ENCODE measurements at places on chromosomes 5 and 9. TPM values are rescaled to one million over a fixed set of nuclear protein-coding genes. Genes with fewer than 3 reads are reported as not detected.

Gene CDH9
- not detected for polyA plus RNA-seq

Gene OTP
- not detected for polyA plus RNA-seq

Gene ECSCR
- polyA plus RNA-seq: 51.4 TPM

Gene MELK
- polyA plus RNA-seq: 0.44 TPM

Gene INSYN2B
- polyA plus RNA-seq: 0.05 TPM

Gene SLC6A3
- 0.77 TPM for polyA plus RNA-seq

Gene PCDHGB3
- 1.4 TPM for polyA plus RNA-seq

Gene FGD3
- polyA plus RNA-seq: 5.8 TPM

Gene CEL
- polyA plus RNA-seq: 1.4 TPM

Gene FAM221B
- polyA plus RNA-seq: not detected

Gene STC2
- 8.9 TPM for polyA plus RNA-seq

Gene CCDC107
- polyA plus RNA-seq: 71.5 TPM

Gene C9orf153
- not detected for polyA plus RNA-seq

Gene LOX
- 15.0 TPM for polyA plus RNA-seq

Gene SOX30
- polyA plus RNA-seq: 0.33 TPM

Gene LIX1
- polyA plus RNA-seq: 0.10 TPM

Gene ZNF483
- 0.94 TPM for polyA plus RNA-seq

Gene C5
- 3.2 TPM for polyA plus RNA-seq

Gene FEM1C
- polyA plus RNA-seq: 11.0 TPM

Gene DMRTA1
- polyA plus RNA-seq: 0.14 TPM

Gene PLPP1
- 275 TPM for polyA plus RNA-seq

Gene OR13C8
- not detected for polyA plus RNA-seq

Gene TRMT10B
- polyA plus RNA-seq: 9.5 TPM

Gene GLRA1
- not detected for polyA plus RNA-seq

Gene SPARC
- 1,774 TPM for polyA plus RNA-seq

Gene PLPP7
- 11.0 TPM for polyA plus RNA-seq

Gene SYK
- polyA plus RNA-seq: 5.7 TPM

Gene NR5A1
- not detected for polyA plus RNA-seq

Gene PLAC8L1
- polyA plus RNA-seq: 0.27 TPM

Gene LCN15
- polyA plus RNA-seq: not detected

Gene TAL2
- polyA plus RNA-seq: not detected

Gene ACOT12
- 0.05 TPM for polyA plus RNA-seq

Gene KCNN2
- 4.8 TPM for polyA plus RNA-seq

Gene PDE6A
- 0.01 TPM for polyA plus RNA-seq

Gene PRUNE2
- polyA plus RNA-seq: 181 TPM

Gene FAM174A
- polyA plus RNA-seq: 50.2 TPM

Gene TAF1L
- polyA plus RNA-seq: 0.01 TPM

Gene TMEM174
- not detected for polyA plus RNA-seq

Gene GRM6
- not detected for polyA plus RNA-seq

Gene UQCRQ
- polyA plus RNA-seq: 257 TPM

Gene CENPP
- 2.7 TPM for polyA plus RNA-seq

Gene TICAM2
- polyA plus RNA-seq: 3.0 TPM

Gene SPINK1
- 393 TPM for polyA plus RNA-seq

Gene FOXI1
- polyA plus RNA-seq: not detected

Gene STPG3
- polyA plus RNA-seq: not detected

Gene KCNIP1
- 0.22 TPM for polyA plus RNA-seq

Gene PCDHGA3
- 1.6 TPM for polyA plus RNA-seq

Gene PIP5K1B
- polyA plus RNA-seq: 3.1 TPM

Gene TEX48
- not detected for polyA plus RNA-seq

Gene PCDHA12
- 0.03 TPM for polyA plus RNA-seq

Gene SLC46A2
- polyA plus RNA-seq: 1.4 TPM

Gene STXBP1
- polyA plus RNA-seq: 28.9 TPM

Gene FGF1
- polyA plus RNA-seq: 0.58 TPM

Gene GRIA1
- polyA plus RNA-seq: 0.27 TPM

Gene ENDOG
- 20.7 TPM for polyA plus RNA-seq

Gene LHX2
- not detected for polyA plus RNA-seq

Gene ELOVL7
- 3.3 TPM for polyA plus RNA-seq

Gene PCDHA5
- 0.05 TPM for polyA plus RNA-seq
